ENCODE measurements at places on chromosomes 5 and 9.

- DNase-seq = no peak
These were observed 867 bp downstream of the SYK start for GRCh38 chr9:90802386-90802985.

DNA sequence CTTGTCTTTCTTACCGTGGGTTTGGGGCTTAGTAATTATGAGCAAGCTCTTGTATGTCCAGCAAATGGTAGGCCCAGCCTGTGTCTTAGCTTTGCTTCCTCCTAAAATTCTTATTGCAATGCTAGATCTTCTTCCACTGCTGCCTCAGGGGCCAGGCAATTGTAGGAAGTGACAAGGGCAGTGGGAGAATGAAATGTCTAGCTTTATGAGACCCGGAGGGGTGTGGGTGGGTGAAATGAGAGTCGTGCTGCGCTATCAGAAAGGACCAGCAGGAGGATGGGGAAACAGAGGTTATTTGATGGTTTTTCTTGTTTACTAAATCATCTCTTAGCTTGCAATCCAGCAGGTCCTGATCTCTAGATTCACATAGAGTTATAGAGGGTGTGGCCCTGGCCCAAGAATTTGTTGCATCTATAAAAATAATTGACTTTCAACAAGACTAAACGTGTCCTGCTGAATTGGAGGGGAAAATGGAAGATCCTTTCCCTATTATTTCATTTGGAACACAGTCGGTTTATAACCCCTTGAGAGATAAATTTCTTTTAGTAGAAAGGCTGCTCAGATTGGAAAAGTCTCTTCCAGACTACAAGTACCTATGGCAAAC, 43.7 kb downstream of the ZNF366 start:
- no peak for DNase-seq

- no peak for DNase-seq
These were observed 79.3 kb downstream of the EPB41L4A start for GRCh38 chr5:112339761-112340160.

DNA sequence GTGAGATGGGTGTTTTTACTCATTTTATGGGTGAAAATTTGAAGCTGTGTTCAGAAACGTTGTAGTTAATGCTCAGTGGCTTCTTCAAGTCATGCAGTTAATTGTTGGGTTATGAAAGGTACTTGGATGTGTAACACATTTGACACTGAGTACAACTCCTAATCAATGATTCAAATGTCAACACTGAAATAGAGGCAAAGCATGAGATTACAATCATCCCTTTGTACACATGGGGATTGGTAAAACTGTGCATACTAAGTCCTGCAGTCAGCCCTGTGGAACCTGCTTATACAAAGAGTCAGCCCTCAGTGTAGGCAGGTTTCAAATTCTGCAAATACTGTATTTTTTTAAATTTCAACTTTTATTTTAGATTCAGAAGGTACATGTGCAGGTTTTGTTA, 3.3 kb downstream of the ABLIM3 start:
- DNase-seq = no peak

DNA sequence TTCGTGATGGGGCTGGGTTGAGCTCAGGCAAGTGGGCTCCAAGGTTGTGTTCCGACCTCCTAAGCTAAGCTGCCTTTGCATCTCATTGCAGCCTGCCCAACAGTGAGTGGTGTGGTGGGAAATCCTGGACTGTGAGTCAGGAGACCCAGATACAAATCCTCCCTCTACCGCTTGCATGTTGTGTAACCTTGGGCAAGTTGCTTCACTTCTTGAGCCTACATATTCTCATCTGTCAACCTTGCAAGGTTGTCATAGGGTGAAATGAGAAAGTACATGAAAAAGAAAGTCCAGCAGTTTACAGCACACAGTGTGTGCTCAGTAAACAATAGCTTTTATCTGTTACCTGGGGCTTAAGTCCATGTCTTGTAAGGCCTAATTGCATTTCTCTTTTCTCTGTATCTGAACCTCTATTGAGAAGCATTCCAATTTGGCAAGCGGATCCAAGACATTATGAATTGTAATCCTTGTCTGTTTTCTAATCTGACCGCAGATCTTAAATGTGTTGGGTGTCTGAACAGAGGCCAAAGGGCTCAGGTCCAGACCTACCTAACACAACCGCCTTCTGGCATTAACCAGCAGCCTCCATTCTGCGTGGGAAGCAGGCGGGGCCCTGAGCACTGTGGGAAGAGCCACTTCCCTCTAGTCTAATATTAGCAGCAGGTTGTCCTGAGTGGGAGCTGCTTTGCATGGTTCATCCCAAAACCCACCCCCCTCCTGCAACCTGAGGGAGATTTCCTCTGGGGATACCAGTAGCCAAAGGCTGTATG, 1.8 kb upstream of the GALNT12 start:
- DNase-seq = no peak

- no peak for DNase-seq
These were observed 184.0 kb downstream of the FBXO4 start for GRCh38 chr5:42109006-42109572.

- DNase-seq = no peak
These were observed 17.2 kb downstream of the CENPP start for GRCh38 chr9:92342825-92343488.

GRCh38 chr5:119319890-119320289, 35.9 kb upstream of the TNFAIP8 start:
- no peak for DNase-seq

DNA sequence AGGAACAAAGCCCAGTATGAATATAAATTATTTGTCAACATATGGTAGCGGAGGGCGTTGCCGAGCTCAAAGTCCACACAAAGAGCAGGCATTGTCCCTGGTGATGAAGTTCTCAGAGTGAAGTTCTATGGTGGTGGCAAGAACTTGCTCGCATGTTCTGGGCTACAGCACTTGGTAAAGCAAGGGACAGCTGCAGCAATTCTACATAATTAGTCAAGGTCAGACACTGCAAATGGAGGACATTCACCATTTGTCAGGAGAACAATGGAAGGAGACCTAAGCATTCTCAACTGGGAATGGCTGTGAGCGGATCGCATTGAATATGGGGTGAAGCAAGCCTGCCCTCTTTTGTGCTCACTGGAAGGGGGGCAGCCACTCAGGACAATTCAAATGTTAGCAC, 503.8 kb upstream of the ADAMTS16 start:
- DNase-seq = no peak

DNA sequence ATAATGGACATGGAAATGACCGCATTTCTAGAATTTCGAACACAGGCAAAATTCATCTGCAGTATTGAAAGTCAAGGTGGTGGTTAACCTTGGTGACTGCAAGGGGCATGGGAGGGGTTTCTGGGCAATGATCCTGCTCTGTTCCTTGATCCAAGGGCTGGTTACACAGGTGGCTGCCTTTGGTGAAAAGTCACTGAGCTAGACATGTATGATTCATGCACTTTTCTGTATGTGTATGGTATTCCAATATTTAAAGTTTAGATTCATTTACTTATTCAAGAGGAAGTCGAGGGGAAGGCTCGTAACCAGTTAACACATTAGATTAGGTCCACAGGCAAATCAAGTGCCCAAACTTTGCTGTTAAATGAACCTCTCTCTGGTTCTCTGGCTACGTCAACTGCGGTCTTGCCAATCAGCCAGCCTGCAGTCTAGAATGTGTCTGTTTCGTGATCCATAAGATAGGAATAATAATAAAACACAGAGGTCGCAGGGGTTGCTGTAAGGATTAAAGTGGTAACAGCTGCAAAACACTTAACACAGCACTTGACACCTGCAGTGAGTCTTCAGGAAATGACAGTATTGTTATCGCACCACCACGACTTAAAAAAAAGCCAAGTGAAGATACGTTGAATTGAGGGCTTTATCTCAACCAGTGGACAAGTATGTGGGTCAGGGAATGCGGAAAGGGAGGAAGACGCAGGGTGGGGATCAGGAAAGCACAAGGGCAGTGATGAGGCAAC, 92.5 kb downstream of the TLE1 start:
- DNase-seq = no peak

- DNase-seq = no peak
These were observed 95.3 kb downstream of the TTLL11 start for GRCh38 chr9:121997791-121998190.
